ENCODE measurements at places on chromosomes 5 and 9.

- DNase-seq, result no peak
Observed at GRCh38 chr5:16639206-16639605, 22.4 kb upstream of the RETREG1 start.

DNA sequence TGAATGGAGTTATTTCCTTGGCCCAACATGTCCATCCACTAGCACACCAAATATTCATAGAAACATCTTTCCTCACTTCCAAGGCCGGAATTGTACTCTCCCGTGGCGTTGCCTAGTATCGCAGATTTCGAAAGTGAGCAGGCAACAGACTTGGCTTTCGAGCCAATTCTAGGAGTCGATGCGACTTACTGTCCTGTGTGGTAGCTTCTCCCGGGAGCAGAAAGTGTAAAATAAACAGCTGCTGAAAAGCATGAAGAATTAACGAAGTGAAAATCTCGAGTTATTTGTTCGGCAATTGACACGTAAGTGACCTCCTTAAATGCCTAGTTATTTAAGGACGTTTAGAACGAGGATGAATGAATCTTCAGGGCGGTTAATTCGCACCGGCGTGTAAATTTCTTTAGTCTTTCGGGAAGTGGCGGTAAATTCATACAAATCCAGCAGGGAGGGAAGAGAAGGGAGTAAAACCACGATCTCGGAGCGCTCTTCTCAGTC lies 449 bp upstream of the PCSK5 start:
- peak; percentile 55 for DNase-seq

DNA sequence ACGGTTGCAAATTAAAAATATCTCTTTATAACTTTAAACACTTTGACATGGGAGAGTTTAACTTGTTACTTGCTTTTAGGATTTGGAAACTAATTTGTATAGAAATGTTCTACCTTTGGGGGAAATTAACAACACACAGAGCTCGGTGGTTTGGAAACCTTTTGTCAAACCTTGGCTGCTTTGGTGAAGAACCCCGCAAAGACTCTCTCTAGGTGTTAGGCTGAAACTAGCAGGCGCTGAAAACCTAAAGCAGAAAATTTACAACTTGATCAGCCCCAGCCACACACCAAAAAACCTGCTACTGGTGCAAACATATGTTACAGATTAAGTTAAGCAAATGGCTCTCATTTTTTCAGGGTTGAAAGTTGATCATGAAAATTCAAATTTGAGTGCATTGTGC lies 25.8 kb downstream of the NR2F1 start:
- DNase-seq, result no peak

- DNase-seq, result no peak
Observed at GRCh38 chr9:93286252-93287188, 102.6 kb downstream of the WNK2 start.

DNA sequence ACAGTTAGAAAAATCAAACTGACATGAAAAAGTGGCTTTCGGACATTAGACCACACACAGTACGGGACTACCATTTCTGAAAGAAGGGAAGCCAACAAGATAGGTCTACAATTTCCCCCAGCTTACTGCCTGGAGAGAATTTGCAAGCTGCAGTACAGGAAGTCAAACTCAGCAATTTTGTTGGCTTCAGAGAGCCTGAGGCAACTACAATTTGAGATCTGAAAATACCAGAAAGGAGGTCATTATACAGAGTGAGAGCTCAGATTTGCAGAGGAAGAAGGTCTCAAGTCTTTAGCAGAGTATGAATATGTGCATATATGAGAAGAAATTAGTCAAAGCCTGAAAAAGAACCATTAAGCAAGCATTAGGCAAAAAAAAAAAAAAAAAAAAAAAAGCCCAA lies 83.0 kb downstream of the OXCT1 start:
- no peak for DNase-seq

GRCh38 chr9:107175041-107175440 lies 108.0 kb upstream of the RAD23B start:
- DNase-seq, result no peak

GRCh38 chr5:53480416-53481158 lies at the start of gene FST:
FST (plus strand) TSS chr5:53480629; CDS start chr5:53480792, 163 bp downstream.
- DNase-seq, result no peak

- DNase-seq, result no peak
Observed at GRCh38 chr5:54638106-54638505, 120.5 kb downstream of the SNX18 start.

GRCh38 chr5:171984748-171985419 lies 21.6 kb downstream of the FBXW11 start:
- DNase-seq, result peak; percentile 41

- no peak for DNase-seq
Observed at GRCh38 chr5:151601391-151601790, 10.3 kb upstream of the FAT2 start.

DNA sequence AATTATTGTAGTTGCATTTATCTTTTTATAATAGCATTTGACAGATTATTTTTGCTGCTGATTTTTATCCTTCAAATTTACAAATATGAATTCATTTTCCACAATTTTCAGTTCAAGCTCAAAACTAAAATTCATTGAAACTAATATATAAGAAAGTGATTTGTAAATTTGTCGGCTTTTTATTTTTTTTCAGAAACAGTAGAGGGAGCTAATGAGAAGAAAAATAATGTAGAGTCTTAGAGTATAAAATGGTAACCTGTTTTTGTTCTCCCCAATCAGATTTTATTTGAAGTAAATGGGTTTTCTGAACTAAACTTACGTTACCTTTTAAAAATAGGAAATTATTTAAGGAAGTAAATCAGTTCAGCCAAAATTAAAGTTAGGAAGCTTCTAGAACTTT lies 19.2 kb downstream of the PRRC1 start:
- peak; percentile 13 for DNase-seq

GRCh38 chr9:110197330-110198187 lies 10.4 kb downstream of the C9orf152 start:
- DNase-seq, result no peak

GRCh38 chr5:179219661-179220620 lies 125.3 kb downstream of the ADAMTS2 start:
- DNase-seq, result no peak

- DNase-seq, result no peak
Observed at GRCh38 chr5:150103678-150104549, 17.6 kb upstream of the CSF1R start.

DNA sequence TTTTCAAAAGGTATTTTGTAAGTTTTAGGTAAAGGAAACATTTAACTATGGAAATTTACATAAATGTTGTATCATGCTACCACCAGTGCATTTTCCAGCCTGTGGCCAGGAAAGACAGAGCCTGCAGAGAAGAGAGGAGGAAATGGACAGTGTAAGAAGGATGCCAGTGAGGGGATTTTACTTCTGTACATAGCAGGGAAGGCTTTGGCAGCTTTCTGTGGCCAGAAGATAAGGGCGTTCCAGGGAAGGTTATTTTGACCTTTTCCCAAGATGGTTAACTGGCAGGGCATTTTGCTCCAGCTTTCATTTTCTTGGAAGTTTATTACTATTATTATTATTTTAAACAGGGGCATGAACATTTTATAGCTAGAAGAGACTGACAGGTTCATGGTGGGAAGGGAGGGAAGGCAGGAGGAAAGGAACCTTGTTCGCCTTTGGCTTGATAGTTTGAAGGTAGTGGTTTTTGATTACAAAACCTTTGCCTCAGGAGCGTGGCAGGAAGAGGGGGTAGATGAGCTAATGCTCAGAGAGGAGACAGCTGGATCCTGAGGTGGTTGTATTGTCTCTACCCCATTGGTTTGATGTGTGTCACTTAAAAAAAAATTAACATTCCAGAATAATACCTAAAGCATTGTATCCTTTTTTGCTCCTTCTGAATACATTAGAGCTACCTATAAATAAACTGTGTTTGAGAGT lies 4.1 kb downstream of the ISOC1 start:
- no peak for DNase-seq

GRCh38 chr5:86557920-86558319 lies 59.8 kb upstream of the COX7C start:
- DNase-seq, result no peak

- DNase-seq, result no peak
Observed at GRCh38 chr5:35698047-35698808, 80.6 kb downstream of the SPEF2 start.

- DNase-seq, result no peak
Observed at GRCh38 chr9:87836951-87837705, 45.5 kb upstream of the SPATA31E1 start.

GRCh38 chr5:83124593-83124992 lies 47.2 kb downstream of the XRCC4 start:
- no peak for DNase-seq

- no peak for DNase-seq
Observed at GRCh38 chr9:104144336-104144735, 50.2 kb downstream of the SMC2 start.

- no peak for DNase-seq
Observed at GRCh38 chr9:81855538-81855937, 72.7 kb upstream of the SPATA31D4 start.

- no peak for DNase-seq
Observed at GRCh38 chr5:107275333-107275732, 395.4 kb downstream of the EFNA5 start.

DNA sequence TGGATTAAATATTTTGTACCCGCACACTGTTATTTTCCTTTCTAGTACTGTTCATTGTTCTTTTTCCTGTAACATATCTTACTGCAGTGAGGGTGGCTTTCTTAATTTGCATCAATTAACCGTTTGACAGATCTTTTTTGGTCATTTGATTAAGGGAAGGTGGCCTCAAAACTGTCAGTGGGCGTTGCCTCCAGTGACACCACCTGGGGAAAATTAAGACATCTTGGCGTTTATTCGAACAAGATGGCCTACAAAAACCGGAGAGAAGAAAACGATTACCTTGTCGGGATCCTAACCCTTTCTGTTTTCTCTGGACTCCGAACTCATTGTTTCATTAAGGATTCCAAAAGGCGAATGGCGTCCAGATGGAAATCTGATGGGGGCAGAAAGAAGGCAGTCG lies 2.0 kb downstream of the BASP1 start:
- DNase-seq, result no peak

DNA sequence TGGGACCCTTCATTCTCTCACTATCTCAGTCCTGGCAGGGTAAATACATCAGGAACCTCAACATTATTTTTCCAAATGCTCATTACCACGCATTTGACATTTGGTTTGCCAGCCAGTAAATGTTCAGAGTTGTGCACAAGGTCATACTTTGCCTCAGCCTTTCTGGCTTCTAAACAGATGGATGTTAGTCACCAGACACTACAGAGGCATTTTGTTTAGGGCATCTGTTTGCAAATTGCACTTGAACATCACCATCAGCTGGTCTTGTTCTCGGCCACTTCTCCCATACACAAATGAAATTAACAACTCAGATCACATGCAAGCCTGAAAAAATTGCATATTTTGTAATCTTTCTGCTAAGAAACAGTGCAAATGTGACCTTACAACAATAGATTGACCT lies 75.0 kb upstream of the SLC1A1 start:
- no peak for DNase-seq

- DNase-seq, result no peak
Observed at GRCh38 chr9:70255486-70255885, 3.3 kb upstream of the SMC5 start.

GRCh38 chr9:94643176-94643575 lies 3.9 kb upstream of the FBP1 start:
- DNase-seq, result no peak

- no peak for DNase-seq
Observed at GRCh38 chr9:77826621-77827020, 178.5 kb upstream of the GNA14 start.

GRCh38 chr9:30301271-30301963 lies 2083.0 kb upstream of the ACO1 start:
- DNase-seq, result no peak

DNA sequence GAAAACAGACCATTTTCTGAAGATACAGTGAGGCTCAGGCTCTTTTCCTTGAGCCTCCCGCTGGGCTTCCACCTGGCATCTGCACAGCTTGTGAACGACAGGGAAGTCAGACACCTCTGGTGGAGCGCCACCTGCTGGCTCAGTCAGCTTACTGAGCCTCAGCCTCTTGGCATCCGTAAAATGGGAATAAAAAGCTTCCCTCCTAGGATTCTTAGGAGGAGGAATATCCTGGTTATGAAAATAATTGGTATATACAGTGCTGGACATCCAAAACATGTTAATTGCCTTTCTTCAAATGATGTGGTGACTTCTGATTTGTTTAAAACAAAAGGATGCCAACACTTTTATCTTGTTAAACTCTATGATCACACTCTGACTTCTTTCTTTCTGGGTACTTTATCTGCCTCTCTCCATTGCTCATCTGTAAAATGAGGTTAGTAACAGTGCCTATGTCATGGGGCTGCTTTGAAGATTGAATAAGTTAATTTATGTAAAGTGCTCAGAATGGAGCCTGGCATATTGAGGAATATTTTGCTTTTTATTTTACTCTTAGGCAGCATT lies 67.5 kb downstream of the MAMDC2 start:
- peak; percentile 70 for DNase-seq

DNA sequence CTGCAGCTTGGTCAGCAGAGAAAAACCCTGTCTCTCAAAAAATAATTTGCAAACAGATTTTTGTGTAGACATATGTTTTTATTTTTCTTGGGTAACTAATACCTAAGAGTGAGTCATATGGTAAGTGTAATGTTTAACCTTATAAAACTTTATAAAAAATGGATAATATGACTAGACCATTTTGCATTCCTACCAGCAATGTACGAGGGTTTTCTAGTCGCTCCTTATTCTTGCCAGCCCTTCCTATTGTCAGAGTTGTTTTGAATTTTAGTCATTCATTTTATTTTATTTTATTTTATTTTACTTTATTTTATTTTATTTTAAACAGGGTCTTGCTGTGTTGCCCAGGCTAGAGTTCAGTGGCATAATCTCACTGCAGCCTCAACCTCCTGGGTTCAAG lies 37.8 kb downstream of the RABGAP1 start:
- DNase-seq, result no peak

- no peak for DNase-seq
Observed at GRCh38 chr5:88895681-88896501, 12.9 kb upstream of the MEF2C start.

- DNase-seq, result peak; percentile 61
Observed at GRCh38 chr5:6585168-6585567, 47.7 kb downstream of the NSUN2 start.

DNA sequence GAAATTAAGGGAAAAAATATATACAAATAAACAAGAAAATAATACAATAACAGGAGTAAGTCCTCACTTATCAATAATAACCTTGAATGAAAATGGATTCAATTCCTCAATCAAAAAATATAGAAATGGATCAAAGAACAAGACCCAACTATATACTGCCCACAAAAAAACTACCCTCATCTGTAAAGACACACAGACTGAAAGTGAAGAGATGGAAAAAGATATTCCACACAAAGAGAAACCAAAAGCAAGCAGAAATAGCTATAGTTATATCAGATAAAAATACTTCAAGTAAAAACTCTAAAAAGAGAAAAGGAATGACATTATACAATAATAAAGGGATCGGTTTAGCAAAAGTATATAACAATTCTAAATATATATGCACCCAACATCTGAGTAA lies 66.5 kb downstream of the KIAA0825 start:
- no peak for DNase-seq

DNA sequence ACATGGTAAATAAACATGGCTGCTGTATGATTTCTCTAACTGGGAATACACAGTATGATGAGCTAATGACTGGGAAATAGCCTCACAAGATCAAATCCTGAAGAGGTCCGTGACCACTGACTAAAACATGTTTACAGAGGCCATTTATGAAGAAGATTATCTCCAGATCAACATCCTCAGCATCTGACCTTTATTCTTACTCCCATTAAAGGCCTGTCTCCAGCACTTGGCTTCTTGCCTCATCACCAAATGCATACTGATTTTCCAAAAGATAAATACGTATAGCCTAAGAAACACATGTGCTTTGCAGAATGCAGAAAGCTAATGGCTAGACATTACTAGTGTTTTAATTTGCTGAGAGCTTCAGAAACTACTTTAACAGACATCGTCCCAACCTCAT lies 108.0 kb upstream of the TSLP start:
- DNase-seq, result no peak

GRCh38 chr5:75037106-75037505 lies 15.3 kb downstream of the GCNT4 start:
- DNase-seq, result peak; percentile 84

All from kidney capillary endothelial cell (primary cell).